ENCODE measurements at places on chromosomes 1 and 21.

DNA sequence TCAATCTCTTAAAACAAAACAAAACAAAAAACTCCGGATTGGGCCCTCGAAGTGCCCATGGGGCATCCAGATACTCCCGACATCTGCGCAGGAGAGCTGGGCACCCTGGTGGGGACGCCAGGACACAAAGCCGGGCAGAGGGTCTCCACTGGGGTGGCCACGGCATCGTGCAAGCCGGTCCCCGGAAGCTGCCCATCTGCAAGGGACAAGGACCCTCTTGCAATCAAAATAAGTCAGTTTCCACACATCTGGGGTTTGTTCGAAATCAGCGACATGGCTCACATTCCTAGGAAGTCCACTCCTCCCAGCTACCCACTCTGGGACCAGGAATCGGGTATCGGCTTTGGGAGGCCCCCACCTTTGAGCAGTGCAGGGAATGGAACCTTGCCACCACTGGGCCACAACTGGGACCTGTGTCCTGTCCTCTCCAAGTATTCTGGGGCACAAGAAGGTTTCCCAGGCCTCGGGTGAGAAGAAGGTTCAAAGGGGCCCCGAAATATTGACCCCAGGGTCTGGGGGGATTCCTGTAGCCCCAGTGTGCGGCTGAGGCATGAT lies 4.6 kb upstream of the PRDM16 start:
- DNase-seq: no peak

- DNase-seq: no peak
Observed at GRCh38 chr1:228082918-228083870, 686 bp downstream of the ARF1 start.

DNA sequence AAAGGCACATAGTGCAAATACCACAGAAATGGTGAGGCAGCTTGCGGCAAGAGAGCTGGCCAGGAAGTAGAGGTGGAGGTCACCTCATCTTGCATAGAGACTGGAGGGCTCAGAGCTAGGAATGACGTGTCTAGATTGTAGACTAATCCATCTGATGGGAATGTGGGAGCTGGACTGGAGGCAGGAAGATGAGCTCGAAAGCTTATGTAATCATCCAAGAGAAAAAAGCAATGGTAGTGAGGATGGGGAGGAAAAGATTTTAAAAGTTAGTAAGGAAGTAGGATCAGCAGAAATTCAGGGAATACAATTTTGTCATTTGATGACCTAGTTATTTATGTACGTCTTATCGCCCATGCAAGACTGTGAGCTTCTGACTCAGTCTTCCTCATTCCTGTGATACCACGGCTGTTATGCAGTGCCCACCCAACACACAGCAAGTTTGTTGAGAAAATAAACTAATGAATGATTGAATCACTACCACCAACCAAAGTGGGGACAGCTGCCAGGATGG lies 123.9 kb downstream of the RRAGC start:
- DNase-seq: no peak

DNA sequence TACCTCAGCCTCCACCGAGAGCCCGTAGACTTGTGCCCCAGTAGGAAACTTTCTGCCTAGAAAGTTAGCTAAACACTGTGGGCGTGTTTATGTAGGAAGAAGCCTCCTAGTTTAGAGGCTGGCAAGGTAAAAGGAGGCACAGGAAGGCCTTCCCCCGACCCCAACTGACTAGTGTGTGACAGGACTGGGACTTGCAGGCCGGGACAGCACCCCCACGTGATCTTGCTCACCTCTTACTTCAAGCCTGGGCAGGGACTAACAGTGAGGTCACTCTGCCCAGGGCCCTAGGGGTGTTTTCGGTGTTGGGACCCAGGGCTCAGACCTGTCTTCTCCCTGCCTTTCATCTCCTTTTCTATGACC lies 392 bp upstream of the TAGLN2 start:
- no peak for DNase-seq

DNA sequence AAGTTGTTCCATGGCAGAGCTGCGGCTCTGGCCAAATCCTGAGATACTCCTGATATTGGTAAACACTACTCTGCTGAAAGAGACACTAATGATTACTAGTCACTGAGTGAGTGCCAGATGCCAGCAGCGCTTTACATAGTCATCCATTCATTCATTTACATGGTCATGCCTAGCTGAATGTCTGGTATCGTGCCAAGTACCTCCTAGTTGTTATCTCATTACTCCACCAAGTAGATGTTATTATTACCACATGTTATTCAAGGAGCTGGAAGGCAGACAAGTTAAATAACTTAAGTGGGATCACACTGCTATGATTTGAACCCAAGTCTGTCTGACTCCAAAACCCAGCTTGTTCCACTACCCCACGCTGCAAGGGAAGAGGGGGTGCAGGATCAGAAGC lies 4.7 kb downstream of the OLFML2B start:
- peak; percentile 76 for DNase-seq

- DNase-seq: no peak
Observed at GRCh38 chr21:31872452-31873274, at the start of gene HUNK. TSS of gene HUNK (plus strand) at chr21:31873020. CDS start at chr21:31873675, 655 bp downstream.

- no peak for DNase-seq
Observed at GRCh38 chr1:213621077-213621476, 366.7 kb upstream of the PROX1 start.

DNA sequence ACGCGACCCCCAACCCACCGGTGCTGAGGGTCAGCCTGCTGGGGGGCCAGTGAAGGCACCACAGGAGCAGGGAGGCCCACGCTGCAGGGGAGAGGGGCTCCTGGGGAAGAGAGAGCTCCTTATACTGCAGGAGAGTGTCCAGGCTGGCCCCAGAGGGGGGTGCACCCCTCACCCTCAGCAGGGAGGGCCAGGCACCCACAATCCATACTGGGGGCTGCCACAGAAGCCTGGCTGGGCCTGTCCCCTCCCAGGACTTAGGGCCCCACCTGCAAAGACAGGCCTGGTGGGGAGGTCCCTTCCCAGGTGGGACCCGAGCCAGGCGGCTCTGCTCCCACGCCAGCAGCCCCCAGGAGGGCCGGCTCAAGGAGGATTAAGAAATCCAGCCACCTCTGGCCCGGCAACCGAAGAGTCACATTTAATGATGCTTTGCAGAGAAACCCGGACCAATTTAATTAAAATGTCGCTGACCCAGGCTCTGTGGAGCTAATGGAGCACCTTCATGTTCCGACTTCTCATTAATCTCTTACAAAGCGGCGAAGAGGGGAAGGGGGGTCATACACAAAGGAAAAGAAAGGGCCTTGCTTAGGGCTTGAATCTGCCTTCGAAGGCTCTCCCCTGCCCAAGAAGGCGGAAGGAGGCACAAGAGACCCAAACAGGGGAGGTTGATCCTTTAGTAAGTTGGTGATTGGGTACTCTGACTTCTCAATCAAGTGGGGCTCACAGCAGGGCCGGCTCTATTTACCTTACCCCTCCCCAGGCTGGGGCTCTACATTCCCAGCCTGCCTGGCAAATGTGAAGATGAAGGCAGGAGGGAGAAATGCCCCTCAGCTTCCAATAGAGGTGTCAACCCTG lies 25.0 kb downstream of the WNT9A start:
- DNase-seq: no peak

- peak; percentile 42 for DNase-seq
Observed at GRCh38 chr1:40143891-40144575, 17.2 kb upstream of the RLF start.

GRCh38 chr1:197914510-197914909 lies 2.7 kb upstream of the LHX9 start:
- no peak for DNase-seq

GRCh38 chr1:174028495-174028894 lies 6.3 kb upstream of the RC3H1 start:
- DNase-seq: no peak

DNA sequence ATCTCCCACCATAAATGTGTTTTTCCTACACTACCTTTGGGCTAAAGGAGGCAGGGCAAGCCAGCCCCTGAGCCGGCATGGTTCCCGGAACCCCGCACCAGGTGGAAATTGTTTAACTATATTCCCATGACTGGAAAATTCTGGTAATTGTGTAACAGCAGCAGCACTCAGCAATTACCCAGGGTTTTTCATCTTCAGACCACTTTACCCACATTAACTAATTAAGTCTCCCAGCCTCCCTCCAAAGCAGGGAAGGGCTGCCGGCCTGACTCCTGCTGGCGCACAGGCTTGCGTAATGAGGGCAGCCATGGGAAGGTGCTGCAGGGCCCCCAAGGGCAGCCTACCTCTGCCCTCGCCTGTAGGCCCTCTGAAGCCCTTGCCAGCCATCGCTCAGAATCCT lies 140.7 kb upstream of the VAMP3 start:
- DNase-seq: no peak

DNA sequence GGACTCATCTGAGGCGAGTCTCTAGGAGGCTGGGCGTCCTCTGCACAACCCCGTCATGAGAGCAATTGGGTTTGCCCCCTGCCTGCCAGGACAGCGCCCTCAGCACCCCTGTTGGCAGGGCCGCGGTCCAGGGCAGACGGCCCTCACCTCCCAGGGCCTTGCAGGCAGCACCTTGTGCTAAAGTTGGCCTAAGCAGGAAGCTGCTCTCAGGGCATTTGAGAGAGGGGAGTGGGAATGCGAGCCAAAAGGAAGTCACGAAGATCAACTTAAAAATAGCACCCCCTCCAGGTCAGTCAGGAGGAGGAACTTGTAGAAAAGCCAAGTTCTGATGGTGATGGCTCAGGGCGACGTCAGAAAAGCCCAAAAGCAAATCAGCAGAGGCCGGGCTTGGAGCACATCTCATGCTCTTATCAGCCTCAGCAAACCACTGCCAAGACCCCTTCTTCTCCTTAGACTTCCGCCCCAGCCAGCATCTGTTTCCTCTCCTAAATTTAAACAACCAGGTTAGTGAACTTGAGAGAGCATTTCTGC lies 12.6 kb upstream of the ADORA3 start:
- DNase-seq: no peak

GRCh38 chr1:210372491-210372890 lies 43.8 kb downstream of the HHAT start:
- DNase-seq: no peak

- DNase-seq: no peak
Observed at GRCh38 chr1:153488731-153489130, 28.3 kb upstream of the S100A7 start.

GRCh38 chr1:79441238-79441637 lies 434.7 kb upstream of the ADGRL4 start:
- no peak for DNase-seq

- DNase-seq: no peak
Observed at GRCh38 chr1:181387702-181388101, 95.6 kb upstream of the CACNA1E start.

DNA sequence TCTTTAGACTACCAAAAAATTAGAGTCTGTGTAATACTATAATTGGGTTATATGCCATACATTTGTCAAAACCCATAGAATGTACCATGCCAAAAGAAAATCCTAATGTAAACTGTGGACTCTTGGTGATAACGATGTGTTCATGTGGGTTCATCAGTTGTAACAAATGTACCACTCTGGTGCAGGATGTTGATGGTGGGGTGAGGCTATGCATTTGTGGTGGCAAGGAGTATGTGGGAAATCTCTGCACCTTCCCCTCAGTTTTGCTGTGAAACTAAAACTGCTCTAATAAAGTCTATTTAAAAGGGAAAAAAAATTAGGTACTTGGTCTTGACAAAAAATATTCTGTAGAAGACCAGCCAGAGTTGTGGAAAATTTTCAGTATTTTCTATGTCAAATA lies 43.4 kb downstream of the INKA2 start:
- DNase-seq: no peak

DNA sequence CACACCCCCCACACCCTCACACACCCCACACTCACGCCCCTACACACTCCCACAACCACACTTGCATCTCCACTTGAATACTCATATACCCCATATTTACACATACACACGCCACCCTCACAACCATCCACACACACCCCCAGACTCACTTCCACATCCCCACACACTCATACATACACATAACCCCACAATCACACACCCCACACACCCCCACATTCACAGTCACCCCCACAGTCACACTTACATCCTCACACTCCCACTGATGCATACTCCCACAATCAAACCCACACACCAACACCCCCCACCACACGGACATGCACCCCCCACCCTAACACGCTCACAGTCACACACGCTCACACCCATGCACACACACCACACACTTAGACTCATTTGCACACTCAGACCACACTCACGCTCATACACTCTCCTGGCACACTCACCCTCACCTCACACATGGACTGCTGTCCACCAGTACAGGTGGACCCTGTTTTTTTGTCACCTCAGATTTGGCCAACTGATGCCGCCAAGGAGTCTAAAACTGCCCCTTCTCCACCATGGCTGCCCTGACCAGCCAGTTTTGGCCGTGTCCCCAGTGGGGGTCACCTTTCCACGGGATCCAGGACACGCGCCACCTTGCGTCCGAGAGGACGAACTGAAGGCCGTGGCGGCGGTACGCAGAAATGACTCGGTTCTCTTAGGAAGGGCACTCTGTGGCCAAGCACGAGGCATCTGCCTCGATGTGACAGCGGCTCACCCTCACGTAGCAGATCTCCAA lies 45.3 kb upstream of the EDN2 start:
- no peak for DNase-seq

GRCh38 chr1:211951856-211952255 lies 83.5 kb downstream of the INTS7 start:
- no peak for DNase-seq

DNA sequence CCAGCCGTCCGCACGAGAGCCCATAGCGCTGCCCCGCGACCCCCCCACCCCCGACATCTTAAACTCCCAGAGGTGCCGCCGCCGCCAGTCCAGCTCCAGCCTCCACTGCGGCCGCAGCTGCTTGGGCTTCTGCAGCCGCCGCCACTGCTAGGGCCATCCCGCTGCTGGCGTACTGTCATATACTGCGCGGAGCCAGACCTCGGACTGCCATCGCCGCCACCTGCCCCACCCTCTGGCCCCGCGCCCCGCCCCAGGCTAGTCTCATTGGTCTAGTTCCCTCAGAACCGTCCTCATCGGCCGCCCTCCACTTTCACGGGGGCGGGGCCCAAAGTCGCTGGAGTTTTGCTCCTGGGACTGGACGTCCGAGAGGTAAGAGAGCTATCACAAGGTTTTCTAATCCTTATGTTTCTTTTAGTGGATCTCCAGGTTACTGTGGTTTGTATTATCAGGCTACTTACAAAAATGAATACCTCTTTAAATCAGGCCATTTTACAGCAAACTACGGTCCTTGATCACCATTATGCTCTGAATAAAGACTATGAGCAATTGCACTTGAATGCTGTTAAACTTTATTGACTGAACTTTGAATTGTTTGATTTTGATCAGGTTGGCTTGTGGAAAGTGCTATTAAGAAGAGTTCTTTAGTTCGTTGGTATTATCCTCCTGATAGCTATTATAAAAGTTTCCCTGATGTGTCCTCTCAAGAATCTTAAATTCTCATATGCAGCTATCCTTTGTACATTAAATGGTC lies 2.8 kb upstream of the CD1D start:
- DNase-seq: peak; percentile 28
